ENCODE measurements at places on chromosomes 3 and 15. TPM values are rescaled to one million over a fixed set of nuclear protein-coding genes. Genes with fewer than 3 reads are reported as not detected.

The ATP13A4 gene
- total RNA-seq, result not detected

DNA sequence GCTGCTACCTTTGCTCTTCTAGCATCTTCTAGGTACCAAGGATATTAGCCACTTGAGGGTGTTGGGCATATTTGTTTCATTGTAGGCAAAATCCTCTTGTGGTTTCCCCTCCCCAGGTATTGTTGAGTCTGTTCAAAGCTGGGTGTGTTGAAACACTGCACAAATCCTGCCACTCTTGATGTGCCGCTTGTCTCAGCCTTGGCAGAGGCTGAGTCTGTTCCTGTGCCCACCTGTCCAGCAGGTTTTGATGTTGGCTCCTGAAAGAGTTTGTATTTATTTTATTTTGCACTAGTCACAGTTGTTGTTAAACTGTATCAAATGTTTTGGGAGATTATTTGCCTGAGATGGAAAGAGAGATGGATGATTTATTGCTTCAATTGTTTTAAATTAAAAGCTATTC lies 136.2 kb downstream of the USP13 start:
- no peak for DNase-seq

- no peak for DNase-seq
Measured at GRCh38 chr3:42666577-42666998, 13.1 kb downstream of the ZBTB47 start.

The SPINT1 gene
- total RNA-seq, result not detected

DNA sequence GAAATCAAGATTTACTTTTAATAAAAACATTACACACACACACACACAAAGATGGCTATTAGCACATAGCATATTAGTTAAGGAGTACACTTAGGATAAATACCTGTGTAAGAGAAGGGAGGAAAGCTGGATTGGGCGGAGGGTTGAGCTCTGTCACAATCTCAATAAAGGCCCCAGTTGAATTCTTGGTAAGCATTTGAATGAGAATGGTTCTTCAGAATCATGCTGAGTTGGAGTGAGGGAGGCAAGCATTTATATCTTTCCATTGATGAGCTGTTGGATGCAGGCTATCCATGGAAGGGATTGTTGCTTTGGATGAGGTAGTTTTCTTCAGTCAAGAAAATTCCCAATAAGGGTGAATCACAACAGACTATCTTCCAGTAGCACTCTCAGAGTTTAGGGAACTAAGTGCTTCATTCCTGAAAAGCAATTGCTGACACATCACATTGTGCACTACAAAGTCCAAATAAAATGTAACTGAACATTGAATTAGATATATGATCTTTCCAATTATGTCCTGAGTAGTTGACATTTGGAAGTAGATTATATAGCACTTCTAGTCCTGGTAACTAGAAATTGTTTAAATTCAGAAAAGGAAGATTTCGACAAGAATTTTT lies 95.7 kb downstream of the SUCNR1 start:
- DNase-seq, result no peak

DNA sequence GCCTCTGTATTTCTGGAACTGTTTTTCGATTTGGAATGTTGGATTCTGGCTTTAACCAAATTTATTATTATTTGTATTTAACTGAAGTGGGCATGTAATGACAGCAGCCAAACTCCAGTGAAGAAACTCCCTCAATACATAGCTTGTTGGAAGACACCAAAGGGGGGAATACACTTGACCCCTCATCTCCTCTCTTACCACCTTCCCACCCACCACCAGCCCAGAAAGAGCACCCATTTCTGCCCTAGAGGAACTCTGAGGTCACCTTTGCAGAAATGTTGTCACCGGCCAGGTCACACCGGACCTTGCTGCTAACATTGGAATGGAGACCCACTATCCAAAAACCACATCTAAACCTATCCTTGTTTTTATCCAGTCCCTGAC lies 58.6 kb upstream of the CA12 start:
- no peak for DNase-seq

- no peak for DNase-seq
Measured at GRCh38 chr3:123365450-123366143, 83.3 kb downstream of the ADCY5 start.

- DNase-seq, result peak; percentile 33
Measured at GRCh38 chr3:64687781-64688604, at the start of gene ADAMTS9. TSS of gene ADAMTS9 (minus strand) at chr3:64688000. CDS start at chr3:64687657, 343 bp downstream.

The C3orf85 gene
- total RNA-seq, result not detected

The STRIT1 gene
- not detected for total RNA-seq

DNA sequence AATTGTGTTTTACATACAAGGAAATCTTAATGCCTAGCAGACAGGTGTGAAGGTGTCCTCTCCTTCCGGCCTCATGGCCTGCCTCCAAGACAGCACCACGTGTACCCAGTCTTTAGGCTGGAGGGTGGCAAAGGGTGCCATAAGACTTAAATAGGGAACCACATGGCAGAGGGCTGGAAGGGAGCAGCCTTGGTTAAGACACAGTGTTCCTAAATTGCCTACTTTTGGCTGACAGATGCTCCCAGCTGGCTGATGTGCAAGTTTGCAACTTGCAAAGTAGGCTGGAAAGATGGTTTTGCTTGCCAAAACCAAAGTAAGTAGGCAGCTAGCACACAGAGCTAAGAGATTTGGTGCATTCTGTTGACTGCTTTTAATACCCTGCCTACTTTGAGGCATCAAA lies 45.2 kb downstream of the CCNB2 start:
- DNase-seq, result no peak

The GOLGA6L7 gene
- total RNA-seq, result not detected

- no peak for DNase-seq
Measured at GRCh38 chr3:29555590-29555989, 274.7 kb downstream of the RBMS3 start.

The NPRL2 gene
- total RNA-seq, result 16.0 TPM

The FBXL22 gene
- total RNA-seq, result not detected

- no peak for DNase-seq
Measured at GRCh38 chr15:81304226-81304625, 19.7 kb downstream of the STARD5 start.

DNA sequence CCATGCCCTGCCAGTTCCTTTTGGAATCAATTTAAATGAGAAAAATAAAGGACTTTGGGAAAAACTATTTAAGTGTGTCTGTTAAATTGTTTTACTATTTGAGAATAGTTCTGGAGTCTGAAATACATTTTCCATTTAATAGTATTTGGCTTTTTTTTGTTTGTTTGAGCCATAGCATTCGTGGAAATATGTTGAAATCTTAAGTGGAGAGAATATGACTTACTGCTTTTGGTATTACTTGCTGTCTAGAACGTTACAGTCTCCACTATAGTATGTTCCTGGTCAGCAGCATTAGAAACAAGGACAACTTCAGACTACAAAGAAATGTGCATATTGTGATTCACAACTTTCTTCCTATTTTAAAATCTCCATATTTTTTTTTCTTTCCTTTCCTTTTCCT lies 179.4 kb downstream of the GHSR start:
- no peak for DNase-seq

The RHOV gene
- 0.49 TPM for total RNA-seq

The GPR27 gene
- 8.5 TPM for total RNA-seq

The SNX1 gene
- total RNA-seq, result 97.9 TPM

DNA sequence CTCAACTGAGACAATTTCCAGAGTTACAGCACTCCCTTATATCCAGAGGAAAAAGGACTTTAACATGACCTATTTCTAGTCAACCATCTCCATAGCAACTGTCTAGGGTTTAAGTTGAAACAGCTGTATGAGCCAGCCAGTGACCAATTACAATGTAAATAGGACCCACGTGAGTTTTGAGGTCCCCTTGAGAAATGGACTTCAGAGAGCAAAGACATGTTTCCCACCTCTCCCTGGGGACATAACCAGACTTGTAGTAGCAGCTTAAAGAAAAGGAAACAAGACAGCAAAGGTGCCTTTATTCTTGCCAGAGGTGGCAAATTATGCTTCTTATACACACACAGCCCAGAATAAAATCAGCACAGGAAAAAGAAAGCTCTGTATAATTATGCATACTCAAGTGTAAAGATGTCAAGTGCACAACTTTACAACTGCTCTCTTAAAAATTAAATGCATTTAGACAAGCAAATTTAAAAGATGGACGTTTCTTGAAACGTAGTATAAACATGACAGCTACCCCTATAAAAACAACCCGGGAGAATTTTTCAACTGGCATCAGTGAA lies 40.2 kb downstream of the SUMF1 start:
- DNase-seq, result no peak

DNA sequence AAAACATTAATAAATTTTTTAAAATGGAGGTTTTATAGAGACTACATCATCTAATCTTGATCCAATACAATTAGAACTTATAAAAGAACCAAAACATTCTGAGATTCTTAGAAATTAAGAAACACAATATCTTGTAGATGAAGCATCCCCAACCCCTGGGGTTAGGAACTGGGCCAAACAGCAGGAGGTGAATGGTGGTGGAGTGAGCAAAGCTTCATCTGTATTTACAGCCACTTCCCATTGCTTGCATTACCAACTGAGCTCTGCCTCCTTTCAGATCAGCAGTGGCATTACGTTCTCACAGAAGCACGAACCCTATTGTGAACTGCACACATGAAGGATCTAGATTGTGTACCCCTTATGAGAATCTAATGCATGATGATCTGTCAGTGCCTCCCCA lies 36.3 kb downstream of the KNL1 start:
- DNase-seq, result no peak

All from MG63 (cell line).